ENCODE measurements at places on chromosomes 7 and 10.

GRCh38 chr7:158098125-158099030 lies 489.2 kb downstream of the PTPRN2 start:
- no peak for DNase-seq

GRCh38 chr7:150938566-150938965 lies 39.6 kb downstream of the KCNH2 start:
- no peak for DNase-seq

DNA sequence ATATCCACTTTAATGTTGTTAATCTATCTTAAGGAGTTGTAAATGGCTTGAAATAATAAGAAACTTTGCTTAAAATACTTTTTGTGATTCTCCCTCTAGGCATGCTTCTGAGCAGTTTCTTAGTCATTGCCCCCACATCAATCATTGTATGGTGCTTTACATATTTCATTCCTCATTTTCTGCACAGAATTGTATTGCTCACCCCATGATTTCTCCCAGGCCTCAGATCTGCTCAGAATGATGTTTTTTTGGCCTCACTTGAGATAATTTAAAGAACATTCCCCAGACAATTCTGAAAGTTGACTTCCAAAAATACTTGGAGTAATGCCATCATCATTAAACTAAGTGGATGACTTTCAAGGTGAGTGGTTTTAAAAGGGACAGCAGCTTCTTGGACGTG lies 82.1 kb upstream of the PRPS1L1 start:
- no peak for DNase-seq

- no peak for DNase-seq
Observed at GRCh38 chr7:74604326-74605020, 53.0 kb upstream of the GTF2I start.

DNA sequence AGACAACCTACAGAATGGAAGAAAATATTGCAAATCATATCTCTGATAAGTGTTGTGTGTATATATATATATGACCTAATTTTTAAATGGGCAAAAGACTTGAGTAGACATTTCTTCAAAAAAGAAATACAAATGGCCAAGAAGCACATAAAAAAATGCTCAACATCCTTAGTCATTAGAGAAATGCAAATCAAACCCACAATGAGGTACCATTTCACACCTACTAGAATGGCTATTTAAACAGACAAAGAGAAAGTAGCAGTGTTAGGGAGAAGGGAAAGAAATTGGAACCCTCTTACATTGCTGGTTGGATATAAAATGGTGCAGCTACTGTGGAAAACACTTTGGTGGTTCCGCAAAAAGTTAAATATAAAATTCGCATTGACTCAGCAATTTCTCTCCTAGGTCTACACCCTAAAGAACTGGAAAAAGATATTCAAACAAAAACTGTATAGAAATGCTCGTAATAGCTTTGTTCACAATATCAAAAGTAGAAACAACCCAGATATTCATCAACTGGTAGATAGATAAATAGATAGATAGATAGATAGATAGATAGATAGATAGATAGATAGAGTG lies 16.3 kb downstream of the ACSL5 start:
- DNase-seq = no peak

DNA sequence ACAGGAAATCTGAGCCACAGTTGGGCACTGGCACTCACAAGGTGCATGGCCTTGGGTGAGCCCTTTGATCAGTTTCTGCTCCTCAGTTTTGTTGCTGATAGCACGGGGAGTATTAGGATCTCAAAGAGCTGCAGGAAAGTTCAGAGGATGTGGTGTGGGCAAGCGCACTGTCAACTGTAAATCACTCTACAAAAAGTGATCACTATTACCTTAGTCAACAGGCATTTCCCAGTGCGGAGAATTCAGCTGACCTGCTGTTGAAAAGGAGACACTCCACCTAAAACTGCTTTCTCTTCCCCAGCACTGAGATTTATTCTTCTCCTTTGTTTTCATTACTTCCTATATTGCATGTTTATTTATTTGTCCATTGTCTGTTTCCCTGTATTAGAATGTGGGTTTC lies 331.0 kb downstream of the PRPF18 start:
- DNase-seq = no peak

Measured in NCI-H2107 (cell line).